ENCODE measurements at places on chromosomes 1 and 21.

DNA sequence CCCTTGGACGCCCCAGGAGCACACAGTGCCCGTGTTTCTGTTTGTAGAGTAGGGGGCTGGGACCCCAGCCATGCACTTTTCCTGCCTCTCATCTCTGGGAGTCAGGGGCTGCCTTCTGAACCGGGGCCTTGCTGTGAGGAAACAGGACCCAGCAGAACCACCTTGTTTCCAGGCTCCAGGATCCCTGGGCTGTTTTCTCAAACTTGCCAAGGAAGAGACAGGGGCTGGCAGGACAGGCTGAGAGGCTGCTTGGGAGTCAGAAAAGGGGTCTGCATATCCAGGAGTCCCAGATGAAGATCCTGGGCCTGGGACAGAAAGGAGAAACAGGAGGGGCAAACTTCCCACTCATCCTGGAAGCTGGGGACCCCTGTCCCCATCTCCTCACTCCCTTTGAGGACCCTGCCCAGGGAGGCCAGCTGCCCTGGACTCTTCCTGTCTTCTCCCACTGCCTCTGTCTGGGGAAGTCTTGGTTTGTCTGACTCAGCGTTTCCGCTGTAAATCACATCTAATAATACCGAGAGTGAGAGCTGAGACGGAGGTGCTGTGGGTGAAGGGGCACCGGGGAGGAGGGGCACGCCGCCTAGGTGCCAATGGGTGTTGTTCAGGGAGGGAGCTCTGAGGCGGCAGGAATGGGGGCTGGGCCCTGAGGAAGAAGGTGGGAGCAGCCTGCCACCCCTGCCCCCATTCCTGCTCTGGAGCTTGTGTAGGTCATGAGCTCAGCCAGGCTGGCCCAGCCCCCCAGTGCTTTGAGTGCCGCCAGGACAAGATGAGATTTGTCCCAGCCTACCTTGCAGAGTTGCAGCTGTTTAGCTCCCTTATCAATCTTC lies 16.7 kb downstream of the POU3F1 start:
- DNase-seq: no peak

DNA sequence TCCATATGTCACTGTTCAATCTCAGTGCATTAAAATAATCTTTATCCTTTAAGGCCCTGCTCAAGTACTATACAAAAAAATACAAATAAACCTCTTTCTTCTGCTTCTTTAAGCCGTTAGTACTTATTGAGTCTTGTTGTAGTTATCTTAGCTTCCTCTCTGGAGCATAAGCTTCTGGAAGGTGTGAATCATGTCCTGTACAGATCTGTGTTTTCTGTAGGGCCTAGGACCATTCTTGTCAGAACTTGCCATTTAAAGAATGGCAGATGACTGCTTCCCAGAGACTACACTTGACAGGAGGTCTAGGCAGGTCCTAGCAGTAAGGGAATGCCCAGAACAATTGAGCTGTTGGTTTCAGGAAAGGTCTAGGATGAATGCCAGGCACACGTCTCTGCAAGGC lies 12.9 kb downstream of the NEK7 start:
- DNase-seq: no peak

- DNase-seq: no peak
These were observed 329.4 kb upstream of the ESRRG start for GRCh38 chr1:217052626-217053025.

GRCh38 chr1:60990714-60991090 lies 91.7 kb upstream of the NFIA start:
- DNase-seq: no peak

GRCh38 chr1:205812271-205812877 lies 624 bp downstream of the SLC41A1 start:
- no peak for DNase-seq

- DNase-seq: no peak
These were observed 118.3 kb upstream of the ATP1A1 start for GRCh38 chr1:116254776-116255175.

DNA sequence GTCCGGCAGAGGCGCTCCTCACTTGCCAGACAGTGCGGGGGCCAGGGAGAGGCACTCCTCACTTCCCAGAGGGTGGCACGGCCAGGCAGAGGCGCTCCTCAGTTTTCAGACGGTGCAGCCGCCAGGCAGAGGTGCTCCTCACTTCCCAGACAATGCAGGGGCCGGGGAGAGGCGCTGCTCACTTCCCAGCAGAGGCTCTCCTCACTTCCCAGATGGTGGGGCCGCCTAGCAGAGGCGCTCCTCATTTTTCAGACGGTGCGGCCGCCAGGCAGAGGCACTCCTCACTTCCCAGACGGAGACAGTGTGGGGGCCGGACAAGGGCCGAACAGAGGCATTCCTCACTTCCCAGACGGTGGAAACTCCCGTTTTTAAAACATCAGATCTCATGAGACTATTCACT lies 238.4 kb upstream of the CACYBP start:
- DNase-seq: no peak

DNA sequence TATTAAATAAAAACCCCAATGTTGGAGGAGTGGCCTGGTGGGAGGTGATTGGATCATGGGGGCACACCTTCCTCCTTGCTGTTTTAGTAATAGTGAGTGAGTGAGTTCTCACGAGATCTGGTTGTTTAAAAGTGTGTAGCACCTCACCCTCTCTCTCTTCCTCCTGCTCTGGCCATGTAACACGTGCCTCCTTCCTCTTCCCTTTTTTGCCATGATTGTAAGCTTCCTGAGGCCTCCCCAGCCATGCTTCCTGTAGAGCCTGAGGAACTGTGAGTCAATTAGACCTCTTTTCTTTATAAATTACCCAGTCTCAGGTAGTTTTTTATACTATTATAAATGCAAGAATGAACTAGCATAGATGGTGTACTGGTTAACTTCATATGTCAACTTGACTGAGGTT lies 68.0 kb downstream of the CCDC30 start:
- no peak for DNase-seq

GRCh38 chr1:22131875-22132486 lies 10.9 kb downstream of the WNT4 start:
- DNase-seq: peak; percentile 27

DNA sequence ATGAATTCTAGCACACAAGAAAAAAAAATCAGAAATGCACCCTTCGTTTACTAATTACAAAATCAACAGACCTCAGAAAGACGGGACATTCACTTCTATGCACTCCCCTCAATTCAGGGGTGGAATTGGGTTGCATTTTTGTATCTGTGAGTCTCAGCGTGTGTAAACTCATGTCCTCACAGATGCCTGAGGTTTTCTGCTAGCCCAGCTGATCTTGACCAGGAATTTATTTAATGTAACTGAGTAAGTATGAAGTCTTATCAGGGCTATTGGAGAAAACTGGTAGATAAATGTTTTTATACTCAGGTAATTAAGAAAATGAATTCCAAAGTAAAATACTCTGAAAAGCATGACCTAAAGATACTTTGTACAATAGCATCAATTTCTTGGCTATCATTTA lies 167.7 kb downstream of the RUNX1 start:
- DNase-seq: no peak

- no peak for DNase-seq
These were observed 5.7 kb downstream of the KNCN start for GRCh38 chr1:46545784-46546183.

Data from activated CD4-positive, alpha-beta T cell treated with anti-CD3 and anti-CD28 coated beads, Interleukin-2, amount 50 U/mL, for 24 hours (primary cell).